Ecto neural progenitor cell (in vitro differentiated cells): ENCODE measurements at places on chromosomes 7 and 10.

DNA sequence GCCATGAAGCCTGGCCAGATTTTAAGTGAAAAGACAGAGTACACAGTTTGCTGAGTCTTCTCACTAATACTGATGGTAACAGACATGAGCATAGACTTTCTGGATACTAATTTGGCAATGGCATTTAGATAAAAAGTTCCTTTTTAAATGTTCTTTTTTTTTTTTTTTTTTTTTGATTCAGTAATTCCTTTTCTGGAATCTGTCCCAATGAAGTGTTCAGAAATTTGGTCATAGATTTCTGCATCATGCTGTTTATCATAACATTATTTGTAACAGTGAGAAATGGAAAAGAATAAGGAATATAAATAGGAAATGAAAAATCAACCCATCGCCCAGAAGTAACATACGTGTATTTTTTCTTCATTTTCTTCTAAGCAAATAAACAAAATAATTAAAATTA, 354.9 kb downstream of the CALN1 start:
- no peak for DNase-seq

DNA sequence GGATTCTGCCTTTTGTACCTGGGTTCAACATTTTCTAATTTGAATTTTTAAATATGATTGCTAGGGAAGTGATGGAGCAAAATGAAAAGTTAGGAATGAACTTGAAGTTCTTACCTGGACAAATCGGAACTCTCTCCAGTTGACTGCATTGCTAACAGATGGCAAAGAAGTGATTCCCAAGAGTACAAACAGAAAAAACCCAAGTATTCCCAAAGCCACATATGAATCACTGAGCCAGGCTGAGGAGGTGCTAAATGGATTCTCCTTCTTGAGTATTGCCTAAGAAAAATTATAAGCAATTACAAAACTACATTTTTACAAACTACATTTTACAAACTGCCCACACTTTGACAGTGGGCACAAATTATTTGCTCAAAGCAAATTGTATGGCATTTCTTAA, 25.9 kb downstream of the STEAP4 start:
- DNase-seq = no peak

GRCh38 chr7:122577449-122578003, 121.4 kb downstream of the RNF133 start:
- DNase-seq = no peak

DNA sequence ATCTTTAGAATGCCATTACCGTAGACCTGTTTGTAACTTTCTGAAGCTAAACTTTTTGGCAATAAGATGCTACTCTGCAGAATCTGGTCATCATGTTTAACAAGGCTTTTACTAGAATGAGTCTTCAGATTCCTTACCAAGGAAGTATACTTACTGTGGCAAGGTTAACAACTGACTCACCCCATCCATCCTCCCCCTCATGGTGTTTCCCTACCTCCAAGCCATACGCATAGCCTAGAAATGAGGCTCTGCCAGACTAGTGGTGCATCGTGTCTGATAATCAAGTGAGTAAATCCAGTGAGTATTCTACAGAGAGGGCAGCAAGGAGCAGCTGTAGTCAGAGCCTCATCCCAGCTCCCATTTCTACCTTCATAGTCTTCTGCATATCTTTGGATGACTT, 223.6 kb downstream of the IPMK start:
- DNase-seq = no peak

GRCh38 chr10:124693396-124693795, 50.8 kb downstream of the FAM53B start:
- no peak for DNase-seq

- no peak for DNase-seq
Measured at GRCh38 chr7:94432817-94433216, 38.1 kb downstream of the COL1A2 start.

DNA sequence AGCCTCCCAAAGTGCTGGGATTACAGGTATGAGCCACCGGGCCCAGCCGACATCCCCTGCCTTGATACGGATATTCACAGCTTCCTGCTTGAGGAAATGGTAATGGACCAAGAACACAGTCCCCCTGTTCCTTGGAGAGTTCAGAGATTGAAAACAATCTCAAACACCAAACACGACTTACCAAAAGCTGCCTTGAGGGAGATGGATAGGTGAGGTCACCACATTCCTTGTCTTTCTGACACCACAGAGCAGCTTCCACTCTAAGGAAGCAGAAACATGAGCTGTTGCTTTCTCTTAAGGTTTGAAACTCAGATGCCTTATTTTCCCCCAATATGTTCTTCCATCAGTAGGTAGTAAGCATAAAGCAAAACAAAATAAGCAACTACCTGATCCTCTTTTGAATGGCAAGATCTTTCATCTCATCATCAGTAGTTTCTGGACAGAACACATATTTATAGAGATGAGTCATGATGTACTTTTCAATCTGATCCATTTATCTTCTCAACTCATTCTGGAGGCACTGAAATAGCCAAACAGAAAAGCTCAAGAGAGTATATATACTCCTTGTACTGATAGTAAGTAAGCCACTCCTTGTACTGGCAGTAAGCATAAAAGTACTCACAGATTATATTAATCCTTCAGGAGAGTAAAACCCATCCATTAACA, 199.1 kb upstream of the KCTD7 start:
- no peak for DNase-seq

- no peak for DNase-seq
Measured at GRCh38 chr10:112826018-112826697, 123.9 kb upstream of the TCF7L2 start.

- no peak for DNase-seq
Measured at GRCh38 chr10:89789188-89789877, 87.9 kb downstream of the KIF20B start.

DNA sequence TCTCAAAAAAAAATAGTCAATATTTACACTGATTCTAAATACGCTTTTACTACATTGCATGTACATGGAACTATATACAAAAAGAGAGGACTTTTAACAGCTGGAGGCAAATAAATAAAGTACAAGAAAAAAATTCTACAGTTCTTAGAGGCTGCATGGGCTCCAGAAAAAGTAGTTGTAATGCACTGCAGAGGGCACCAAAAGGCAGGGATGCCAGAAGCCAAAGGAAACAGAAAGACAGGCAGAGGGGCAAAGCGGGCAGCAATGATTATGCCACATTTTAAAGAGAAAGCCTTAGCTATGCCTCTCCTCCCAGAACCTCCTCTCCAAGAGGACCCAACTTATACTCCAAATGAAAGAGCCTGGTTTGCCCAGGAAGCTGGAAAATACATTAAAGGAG, 11.6 kb upstream of the ADCK2 start:
- DNase-seq = no peak

DNA sequence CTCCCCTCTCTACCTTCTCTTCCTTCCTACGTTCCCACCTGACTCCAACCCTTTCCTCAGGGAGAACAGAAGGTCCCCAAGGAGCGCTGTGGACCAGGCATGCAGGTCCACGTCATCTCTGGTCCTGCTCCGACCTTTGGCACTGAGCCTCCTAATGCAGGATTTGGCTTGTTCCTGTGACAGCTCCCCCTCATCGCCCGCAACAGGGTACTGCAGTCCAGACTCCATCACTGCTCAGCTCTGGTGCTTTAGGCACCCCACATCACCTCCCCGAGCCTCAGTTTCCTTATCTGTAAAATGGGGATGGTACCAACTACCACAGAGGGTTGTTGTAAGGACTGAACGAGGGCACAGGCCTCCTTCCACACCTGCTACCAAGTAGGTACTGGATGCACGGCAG, 54.6 kb downstream of the FHIP2A start:
- no peak for DNase-seq

- no peak for DNase-seq
Measured at GRCh38 chr7:141072548-141073172, 1.2 kb upstream of the TMEM178B start.

DNA sequence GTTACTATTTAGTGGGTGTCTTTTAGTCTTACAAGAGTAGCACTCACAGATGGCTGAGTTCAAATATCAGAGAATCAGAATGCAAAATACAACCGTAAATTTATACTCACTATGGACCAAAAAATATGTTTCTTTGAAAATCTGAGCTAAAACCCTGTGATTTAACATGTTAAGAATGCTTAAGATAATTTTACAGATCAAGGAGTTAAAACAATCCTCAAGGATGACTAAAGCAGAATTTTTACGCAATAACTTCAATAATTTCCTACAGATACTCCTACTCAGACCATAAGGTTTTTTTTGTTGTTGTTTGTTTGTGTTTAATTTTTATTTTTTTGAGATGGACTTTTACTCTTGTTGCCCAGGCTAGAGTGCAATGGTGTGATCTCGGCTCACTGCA, 47.9 kb upstream of the CCDC6 start:
- no peak for DNase-seq

GRCh38 chr10:1399431-1400100, 337.8 kb downstream of the ADARB2 start:
- DNase-seq = peak; percentile 34

- DNase-seq = no peak
Measured at GRCh38 chr10:6390213-6390845, 187.6 kb downstream of the PFKFB3 start.

GRCh38 chr10:17547060-17547459, 70.1 kb downstream of the HACD1 start:
- peak; percentile 47 for DNase-seq

DNA sequence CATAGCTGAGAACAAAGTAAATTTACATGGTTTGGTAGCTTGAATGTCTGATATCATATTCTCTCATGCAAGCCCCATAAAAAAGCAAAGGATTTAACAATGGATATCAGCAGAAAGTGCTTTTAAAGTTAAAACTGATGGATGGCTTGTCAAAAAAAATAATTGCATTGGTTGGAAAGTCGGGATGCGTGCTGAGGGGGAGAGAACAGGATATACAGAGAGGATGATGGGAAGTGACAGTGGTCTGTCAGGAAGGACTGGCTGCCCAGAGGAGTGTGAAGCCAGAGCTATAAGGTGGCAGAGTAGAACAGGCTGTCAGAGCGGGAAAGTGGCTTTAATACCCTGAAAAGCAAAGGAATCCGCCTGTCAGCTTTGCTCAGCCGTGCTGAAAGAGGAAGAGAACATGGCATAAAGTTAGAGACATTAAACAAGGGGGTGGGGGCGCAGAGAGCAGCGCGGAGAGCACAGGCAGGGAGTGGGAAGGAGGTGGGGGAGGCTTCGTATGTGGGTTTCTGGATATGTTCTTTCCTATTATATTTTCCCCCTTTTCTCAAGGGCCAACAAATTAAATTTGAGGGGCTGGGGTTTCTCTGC, 493.0 kb downstream of the LRMDA start:
- DNase-seq = no peak

DNA sequence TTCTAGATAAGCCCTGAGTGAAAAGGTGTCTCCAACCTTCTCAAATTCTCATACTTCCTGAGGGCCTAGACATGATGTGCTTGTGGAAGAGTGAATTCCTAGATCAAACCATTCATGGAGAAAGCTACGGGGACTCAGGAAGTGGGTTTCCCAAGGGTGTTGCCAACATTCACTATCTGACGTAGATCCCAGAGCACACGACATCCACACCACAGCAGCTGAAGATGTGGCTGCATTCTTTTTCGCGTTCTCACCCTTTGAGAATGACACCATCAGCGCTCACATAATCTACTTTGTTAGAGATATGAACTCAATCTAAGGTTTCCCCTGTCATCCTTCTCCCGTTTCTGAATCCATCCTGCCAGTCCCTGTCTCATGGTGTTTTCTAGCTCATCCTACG, 290.8 kb downstream of the DNAJB6 start:
- no peak for DNase-seq

DNA sequence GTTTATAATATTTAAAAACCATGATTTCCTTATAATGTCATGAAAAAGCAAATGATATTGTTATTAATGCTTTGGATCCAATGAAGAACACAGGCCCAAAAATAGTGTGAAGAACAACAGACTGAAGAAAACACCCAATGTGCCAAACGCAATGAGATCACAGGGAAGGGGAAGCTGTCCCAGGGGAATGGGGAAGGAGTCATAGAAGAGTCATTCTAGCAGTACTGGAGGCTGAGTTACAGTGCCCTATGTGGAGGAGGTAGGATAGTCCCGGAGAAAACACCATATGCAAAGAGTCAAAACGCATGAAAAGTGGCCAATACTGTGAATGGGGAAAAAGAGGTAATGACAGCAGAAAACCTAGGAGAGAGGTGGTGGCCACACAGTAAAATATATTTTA, 50.9 kb downstream of the TPK1 start:
- DNase-seq = no peak

- DNase-seq = no peak
Measured at GRCh38 chr10:63385254-63385653, 80.5 kb downstream of the JMJD1C start.

DNA sequence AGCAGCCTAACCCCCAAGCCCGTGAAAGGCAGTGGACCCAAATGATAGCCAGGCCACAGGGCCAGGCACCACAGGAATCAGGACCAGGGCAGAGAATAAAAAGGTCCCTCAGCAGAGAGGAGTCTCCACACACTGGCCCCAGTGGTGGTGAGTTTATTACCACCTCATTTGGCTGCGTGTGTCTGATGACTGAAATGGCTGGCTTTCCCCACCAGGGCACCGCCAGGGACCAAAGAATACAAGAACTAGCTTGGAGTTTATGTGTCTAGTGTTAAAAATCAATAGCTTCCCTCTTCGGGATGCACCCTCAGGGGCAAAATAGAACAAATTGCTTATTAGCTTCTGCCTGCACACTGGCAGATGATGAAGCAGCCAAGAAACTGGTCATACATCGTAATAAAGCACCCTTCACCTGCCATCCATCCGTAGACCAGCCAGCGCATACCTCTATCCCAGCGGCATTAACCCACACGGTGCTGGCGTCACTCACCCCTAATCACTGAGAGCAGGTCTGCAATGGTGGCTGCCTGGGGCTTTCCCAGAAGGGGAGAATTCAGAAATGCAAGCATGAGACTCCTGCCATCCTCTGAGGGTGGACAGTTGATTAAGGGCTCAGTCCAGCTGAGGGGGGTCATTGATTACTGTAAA, 223.7 kb upstream of the ZMIZ1 start:
- DNase-seq = no peak

DNA sequence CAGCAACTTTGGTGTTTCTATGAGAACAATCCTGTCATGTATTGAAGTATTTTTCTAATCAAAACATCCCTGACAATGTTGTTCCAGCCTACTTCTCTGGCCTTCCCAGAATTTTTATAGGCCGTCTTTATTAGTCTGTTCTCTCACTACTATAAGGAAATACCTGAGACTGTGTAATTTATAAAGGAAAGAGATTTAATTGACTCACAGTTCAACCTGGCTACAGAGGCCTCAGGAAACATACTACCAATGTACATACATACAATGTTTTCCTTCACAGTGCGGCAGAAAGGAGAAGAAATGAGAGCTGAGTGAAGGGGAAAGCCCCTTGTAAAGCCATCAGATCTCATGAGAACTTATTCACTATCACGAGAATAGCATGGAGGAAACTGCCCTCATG, 484.7 kb upstream of the PODXL start:
- DNase-seq = peak; percentile 2

- DNase-seq = no peak
Measured at GRCh38 chr7:117916309-117916708, 43.1 kb upstream of the CTTNBP2 start.

- no peak for DNase-seq
Measured at GRCh38 chr10:73762915-73763314, 18.7 kb downstream of the SEC24C start.

GRCh38 chr7:98224701-98225181, 13.5 kb downstream of the BHLHA15 start:
- DNase-seq = no peak

- no peak for DNase-seq
Measured at GRCh38 chr7:54338319-54338718, 203.9 kb upstream of the VSTM2A start.

- DNase-seq = peak; percentile 13
Measured at GRCh38 chr7:31109751-31110150, 57.6 kb downstream of the ADCYAP1R1 start.
